ENCODE measurements at places on chromosomes 1 and 21. TPM values are rescaled to one million over a fixed set of nuclear protein-coding genes. Genes with fewer than 3 reads are reported as not detected.

SELE gene
- 0.74 TPM for total RNA-seq

RCC2 gene
- 23.5 TPM for total RNA-seq

KCNH1 gene
- 1.2 TPM for total RNA-seq

SELL gene
- total RNA-seq, result 0.84 TPM

ADAMTSL4 gene
- 12.4 TPM for total RNA-seq

GUCA2A gene
- not detected for total RNA-seq
